ENCODE measurements at places on chromosomes 11 and 22.

- no peak for DNase-seq
These were observed 690.9 kb downstream of the BRD1 start for GRCh38 chr22:49136816-49137180.

GRCh38 chr11:62999649-63000048 lies 14.9 kb upstream of the SLC22A6 start:
- no peak for DNase-seq

DNA sequence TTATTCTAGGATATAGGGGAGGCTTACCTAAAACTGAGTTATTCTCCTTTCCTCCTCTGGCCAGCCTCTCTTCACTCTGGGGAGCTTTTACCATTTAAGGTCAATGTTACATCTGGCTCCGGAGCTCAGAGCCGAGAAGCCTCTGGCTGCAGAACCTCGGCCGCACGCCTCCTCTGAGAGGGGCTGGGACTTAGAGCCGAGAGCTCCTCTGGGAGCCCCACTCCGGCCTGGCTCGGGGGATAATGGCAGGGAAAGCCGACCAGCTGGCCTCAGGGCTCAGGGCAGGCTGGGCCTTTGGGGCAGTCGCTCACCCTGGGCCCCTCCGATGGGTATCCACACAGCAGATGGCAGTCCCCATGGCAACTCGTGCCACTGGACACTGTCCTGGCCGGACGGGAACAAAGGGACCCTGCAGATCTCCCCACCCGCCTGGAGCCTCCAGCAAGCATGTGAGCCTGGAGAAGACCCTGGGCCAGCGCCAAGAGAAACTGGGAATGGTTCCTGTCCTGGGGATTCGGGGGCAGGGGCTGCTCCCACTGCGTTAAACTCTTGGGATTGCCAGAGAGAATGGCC lies at the start of gene IRAG1:
TSS of gene IRAG1 (minus strand) at position 247 of the 573 bp plus-strand sequence. CDS start at position 94, 153 bp downstream.
- DNase-seq = no peak

DNA sequence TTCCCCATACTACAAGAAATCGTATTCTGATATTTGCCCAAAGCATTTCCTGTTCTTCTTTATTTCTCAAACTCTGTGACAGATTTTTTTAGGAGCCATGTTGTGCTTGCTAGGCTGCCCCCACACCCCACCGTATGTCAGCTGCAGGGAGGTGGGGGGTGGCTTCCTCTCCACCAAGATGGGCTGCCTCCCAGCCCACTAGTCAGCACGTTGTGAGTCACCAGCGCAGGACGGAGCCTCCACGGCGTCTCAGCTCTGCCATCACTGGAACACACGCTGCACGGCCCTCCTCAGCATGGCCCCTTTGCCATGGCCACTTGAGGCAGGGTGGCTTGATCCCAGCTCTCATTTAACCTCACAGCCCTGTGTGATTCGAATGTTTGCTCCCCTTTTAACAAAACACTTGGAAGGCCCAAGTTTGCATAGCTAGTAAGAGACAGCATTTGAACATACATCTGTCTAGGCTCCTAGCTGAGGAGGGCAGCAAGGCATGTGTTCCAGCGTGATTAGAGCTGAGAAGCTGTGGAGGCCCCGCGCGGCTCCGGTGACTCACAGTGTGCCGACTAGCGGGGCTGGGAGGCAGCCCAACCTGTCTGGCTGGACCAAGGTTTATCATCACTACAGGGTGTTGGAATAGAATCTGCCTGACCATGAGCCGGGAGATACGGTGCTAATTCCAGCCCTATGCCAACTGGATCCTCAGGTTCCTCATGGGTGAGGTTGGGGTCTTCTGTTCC lies 180.7 kb upstream of the NCAM1 start:
- DNase-seq = no peak

- no peak for DNase-seq
These were observed 2.8 kb downstream of the NAALADL1 start for GRCh38 chr11:65055538-65055937.

- no peak for DNase-seq
These were observed 101.3 kb downstream of the GRAMD1B start for GRCh38 chr11:123531325-123531724.

- DNase-seq = peak; percentile 88
These were observed 96.9 kb downstream of the ATXN10 start for GRCh38 chr22:45768490-45768889.

- no peak for DNase-seq
These were observed 13.7 kb downstream of the ARAP1 start for GRCh38 chr11:72738199-72739141.

DNA sequence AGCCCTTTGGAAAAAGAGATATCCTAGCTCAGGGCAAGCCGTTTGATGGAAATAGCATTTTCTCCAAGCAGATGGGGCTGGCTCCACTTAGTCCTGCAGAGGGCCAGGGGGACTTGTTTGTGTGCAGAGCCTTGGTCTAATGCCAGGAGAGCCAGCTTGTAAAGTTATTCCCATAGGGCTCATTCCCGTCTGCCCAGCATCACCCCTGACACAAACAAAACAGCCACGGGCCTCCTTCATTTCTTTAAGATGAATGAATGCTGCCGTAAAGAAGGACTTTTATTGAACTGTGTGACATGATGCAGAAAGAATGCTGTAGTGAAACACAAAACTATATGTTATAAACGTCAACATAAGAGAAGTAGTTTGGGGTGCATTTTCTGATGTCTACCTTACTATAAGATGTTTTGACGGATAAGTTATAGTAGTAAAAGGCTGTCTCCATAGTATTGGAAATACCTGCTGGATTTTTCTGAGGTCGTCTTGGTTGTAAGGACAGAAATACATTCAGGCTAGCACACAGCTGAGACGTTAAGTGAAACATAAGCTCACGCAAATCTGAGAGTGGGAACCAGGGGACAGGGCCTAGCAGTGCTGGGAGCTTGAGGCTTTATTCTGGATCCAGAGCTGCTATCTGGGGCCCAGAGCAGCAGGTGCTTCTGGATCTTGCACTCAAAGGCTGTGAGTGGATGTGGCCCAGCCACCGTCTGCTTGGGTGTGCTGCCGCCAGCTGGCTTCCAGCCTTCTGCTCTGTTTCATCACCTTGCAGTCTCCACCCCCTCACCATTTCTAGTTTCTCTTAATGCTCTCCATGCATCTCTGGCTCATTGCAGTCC lies 53.3 kb downstream of the NCAM1 start:
- no peak for DNase-seq

- DNase-seq = no peak
These were observed 632.8 kb upstream of the RAG2 start for GRCh38 chr11:37230865-37231264.

- DNase-seq = peak; percentile 46
These were observed 797 bp downstream of the THY1 start for GRCh38 chr11:119421941-119422808.

DNA sequence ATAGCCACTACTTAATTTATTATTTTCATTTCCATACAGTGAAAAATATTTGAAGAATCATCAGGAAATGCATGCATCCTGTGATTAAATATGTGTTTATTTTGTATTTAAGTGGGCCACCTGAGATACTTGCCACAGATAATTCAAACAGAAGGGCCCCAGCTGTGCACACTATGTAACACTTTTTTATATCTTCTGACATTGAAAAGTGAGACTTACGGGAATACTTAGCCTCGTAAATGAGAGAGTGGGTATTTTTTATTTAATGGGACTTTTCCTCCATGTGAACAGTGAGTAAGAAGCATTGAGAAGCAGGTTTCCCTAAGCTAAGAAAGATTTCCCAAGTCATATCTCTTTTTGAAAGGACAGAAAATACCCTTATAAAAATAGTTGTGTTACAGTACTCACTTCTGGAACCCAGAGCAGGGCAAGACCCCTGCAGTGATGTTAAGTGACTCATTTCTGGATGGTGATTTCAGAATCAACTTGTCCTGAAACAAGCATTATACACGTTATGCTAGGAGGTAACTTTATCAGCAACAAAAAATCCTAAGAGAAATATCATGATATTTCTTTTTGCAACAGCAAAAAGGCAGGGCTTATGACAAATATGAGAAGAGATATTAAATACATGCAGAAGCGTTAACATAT lies 478.1 kb upstream of the CHORDC1 start:
- no peak for DNase-seq

DNA sequence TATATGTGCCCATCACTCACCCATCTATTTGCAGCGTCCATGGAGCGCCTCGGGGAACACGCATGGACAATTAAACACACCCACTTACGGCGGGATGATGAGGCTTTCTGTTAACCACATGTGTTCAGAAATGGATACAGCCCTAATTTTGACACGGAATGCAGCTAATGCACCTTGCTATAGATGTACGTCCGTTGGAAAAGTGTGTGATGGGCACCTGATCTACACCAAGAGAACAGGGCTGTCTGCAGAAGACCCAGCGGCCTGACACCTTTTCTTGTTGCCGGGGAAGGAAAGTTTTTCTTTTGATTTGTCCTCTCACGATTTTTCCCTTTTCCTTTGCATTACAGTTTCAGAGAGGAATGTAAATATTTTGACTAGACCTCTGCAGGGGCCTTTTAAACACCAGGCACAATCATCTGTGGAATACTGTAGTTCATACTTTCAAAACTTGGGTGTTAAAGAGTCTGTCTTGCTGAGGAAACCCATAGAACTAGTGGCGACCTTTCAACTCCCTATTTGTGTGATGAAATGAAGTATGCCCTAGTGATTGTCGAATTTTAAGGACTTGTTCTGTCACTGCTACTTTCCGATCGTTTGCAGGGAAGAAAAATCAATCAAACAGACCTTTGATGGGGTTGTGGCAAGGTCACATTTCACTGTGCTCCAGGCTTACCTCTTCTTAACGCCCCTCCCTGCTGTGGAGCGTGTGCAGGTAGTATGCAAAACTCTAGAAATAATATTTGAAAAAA lies 16.5 kb upstream of the PAX6 start:
- no peak for DNase-seq

DNA sequence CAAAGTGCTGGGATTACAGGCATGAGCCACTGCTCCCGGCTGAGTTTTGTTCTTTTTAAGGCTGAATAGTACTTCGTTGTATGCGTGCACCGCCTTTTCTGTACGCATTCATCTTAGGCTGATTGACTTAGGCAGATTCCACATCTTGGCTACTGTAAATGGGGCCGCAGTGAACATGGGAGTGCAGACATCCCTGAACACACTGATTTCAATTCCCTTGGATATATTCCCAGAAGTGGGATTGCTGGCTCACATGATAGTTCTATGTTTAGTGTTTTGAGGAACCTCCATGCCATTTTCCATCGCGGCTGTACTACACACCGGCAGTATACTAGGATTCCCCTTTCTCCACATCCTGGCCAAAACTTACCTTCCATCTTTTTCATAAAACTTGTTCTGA lies 10.4 kb upstream of the ZNF74 start:
- no peak for DNase-seq

DNA sequence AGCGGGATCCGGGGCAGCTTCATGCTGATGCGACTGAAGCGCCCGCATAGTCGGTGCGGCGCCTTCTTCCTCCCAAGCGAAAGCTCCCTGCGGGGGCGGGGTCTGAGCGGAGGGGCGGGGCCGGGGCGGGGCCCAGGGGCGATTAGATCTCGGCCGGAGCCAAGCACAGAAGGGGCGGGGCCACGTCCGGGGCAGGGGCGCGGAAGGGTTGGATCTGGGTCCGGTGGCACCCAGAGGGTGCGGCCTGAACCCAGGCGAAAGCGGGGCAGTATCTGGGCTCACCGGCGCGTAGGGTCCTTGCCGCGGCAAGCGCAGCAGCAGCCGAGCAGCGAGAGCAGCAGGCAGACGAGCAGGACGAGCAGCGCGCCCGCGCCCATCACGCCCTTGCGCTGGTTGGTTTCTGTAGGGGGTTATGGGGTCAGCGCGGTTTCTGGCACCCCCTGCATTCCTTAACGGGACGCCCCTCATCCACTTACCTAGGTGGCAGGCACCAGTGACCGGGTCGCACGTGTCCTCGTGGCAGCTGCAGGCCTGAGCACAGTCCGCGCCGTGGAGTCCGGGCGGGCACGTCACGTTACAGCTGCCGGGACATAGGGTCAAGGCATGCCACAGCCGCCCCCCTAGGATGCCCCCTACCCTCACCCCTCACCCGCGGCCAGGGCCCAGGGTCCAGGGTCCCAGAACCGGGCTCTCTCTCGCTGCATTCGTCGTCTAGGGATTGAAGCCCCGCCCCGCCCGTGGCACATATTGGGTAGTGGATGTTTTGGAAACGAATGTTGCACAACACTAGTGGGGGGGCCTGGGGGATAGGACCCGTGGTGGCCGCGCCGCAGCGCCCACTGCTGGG lies 8.1 kb downstream of the SCARF2 start:
- peak; percentile 44 for DNase-seq

- DNase-seq = no peak
These were observed 36.0 kb downstream of the TECTA start for GRCh38 chr11:121137005-121137404.

DNA sequence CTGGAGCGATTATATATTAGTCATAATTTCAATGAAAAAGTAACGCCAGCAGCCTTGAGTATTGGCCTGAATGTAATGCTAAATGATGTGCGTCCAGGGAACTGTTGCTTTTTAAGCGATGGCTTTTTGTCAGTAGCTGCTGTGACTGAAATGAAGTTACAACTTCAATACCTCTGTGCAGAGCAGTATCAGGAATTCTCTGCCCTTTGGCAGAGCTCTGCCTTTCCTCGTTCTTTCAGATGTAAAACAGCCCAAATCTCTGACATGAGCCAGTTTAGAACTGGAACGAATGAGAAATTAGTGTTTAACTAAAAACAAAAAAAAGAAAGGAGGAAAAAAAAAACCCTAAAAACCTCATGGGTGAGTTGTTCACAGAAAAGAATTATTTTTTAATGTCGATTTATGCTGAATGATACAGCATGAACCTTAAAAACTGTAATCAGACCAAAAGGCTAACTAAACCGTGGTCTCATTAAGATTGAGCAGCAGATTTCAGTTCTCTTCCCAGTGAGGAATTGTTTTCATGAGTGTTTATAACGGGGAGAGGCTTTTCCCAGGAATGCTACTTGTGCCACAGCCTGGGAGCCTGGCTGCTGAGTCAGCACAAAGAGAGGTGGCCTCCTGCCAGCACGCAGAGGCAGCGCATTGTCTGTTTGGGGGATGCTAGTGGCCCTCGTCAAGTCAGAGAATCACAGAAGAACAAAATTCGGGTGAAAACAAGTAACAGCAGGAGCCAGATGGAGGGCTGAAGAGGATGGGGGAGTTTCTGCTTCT lies 146.2 kb upstream of the RASSF10 start:
- DNase-seq = peak; percentile 79

DNA sequence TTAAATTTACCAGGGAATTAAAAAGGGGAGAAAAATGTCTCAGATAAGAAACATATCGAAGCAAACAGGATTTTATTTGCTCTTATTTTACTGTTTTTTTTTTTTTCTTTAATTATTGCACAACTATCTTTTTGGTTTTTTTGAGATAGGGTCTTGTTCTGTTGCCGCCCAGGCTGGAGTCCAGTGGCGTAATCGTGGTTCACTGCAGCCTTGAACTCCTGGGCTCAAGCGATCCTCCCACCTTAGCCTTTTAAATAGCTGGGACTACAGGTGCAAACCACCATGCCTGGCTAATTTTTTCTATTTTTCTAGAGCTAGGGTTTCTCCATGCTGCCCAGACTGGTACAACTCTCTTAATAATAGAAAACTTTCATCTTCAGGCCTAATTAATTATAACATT lies 32.5 kb downstream of the DRG1 start:
- DNase-seq = no peak

All from HAP-1 (cell line).